Foreskin fibroblast (primary cell): ENCODE measurements at places on chromosomes 2 and 18.

- DNase-seq: no peak
Observed at GRCh38 chr2:176976736-176977685, 235.6 kb upstream of the HNRNPA3 start.

- DNase-seq: no peak
Observed at GRCh38 chr2:88831071-88831791, 139.8 kb downstream of the RPIA start.

DNA sequence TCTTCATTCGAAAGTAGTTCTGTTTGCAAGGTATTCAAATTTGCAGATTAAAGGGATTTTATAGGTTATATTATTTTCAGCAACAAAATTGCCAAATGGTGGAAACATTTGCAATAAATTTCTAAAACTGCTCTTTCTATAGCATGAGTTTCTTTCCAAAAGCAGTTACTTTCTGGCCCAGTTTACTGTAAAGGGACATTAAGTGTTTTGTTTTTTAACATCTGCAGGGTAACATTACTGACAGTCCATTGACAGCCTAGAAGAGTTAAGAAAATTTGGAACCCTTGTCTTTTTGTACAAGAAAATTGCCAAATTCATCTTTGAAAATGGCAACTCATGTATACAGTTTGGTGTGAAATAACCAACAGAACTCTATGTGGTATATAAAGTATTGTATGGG, 375.1 kb downstream of the SETBP1 start:
- no peak for DNase-seq

- DNase-seq: peak; percentile 30
Observed at GRCh38 chr2:152456262-152456661, 121.3 kb downstream of the FMNL2 start.

GRCh38 chr2:181318504-181319280, 138.5 kb upstream of the ITGA4 start:
- no peak for DNase-seq

GRCh38 chr2:11656671-11657101, 13.3 kb downstream of the NTSR2 start:
- DNase-seq: no peak

GRCh38 chr2:126515471-126515870, 140.5 kb upstream of the GYPC start:
- no peak for DNase-seq

DNA sequence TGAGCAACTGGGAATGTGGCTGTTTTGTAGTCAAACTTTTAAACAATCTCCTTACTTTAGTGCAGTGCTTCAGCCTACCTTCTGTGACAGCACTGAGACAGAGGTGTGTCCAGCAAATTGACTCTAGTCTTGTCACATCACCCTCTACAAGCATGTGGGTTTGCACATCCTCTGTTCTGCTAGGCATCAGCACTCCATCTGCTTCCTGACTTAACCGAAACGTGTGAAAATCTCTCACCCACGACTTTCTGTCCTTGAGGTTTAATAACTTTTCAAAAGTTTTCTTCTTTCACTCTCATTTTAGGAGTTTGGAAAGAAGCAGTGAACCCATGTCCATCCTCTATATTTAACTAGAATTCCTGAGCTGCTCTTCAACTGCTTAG, 42.6 kb downstream of the TTR start:
- no peak for DNase-seq

DNA sequence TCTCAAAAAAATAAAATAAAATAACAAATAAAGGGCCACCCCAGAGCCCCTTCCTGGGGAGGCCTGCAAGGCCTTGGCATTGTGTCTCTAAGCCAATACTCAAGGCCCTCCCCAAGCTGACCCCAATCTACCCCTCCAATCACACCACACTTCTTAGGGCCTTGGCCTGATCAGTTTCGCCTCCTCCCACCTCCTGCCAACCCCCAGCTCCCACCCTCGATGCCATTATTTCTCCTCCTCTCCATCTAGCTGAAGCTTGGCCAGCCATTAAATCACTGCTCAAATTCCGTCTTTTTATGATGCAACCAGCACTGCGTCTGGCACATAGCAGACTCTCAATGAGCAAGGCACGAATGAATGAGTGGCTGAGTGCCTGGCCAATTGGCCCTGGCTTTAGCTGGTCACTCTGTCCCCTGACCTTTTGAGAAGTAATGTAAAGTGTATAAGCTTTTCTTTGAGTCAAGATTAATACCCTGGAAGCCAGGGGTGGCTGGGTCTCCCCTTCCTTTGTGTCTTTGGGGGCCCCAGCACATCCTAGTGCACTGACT, 55.9 kb downstream of the SMAD7 start:
- no peak for DNase-seq

DNA sequence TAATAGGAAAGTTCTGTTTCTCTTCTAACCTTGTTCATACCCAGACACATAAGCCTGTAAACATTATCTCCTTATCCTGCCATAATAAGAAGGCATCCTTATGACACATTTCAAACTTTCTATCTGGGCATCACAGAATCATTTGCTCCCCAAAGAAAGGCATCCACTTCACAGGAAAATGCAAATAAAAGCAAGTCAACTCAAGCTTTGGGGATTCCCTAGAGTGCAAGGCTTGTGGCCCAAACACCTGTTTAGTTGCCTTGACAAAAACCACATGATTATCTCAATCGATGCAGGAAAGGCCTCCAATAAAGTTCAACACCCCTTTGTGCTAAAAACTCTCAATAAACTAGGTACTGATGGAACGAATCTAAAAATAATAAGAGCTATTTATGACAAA, 195.7 kb upstream of the GALNT5 start:
- no peak for DNase-seq

- DNase-seq: no peak
Observed at GRCh38 chr2:5539282-5540165, 152.7 kb upstream of the SOX11 start.

- no peak for DNase-seq
Observed at GRCh38 chr18:3060667-3061580, 48.0 kb upstream of the LPIN2 start.

DNA sequence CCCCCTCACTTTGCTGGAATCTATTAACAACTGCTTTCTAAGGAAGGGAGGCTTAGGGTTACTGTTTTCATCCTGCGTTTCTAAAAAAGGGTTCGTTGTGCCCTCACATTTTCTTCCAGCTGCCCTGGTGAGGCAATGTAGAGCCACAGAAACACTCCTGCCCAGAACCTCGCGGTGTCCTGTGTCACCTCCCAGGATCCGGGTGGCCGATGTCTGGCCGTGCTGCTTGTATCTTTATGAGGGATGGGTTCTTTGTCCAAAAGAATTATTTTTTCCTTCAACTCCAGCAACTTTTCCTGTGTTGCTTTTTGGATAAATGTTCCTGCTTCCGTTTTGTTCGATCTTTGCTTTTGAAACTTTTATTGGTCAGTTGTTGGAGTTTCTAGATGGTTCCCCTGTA, 291.8 kb upstream of the HS6ST1 start:
- DNase-seq: no peak

- DNase-seq: no peak
Observed at GRCh38 chr2:136327162-136327852, 209.4 kb upstream of the CXCR4 start.

DNA sequence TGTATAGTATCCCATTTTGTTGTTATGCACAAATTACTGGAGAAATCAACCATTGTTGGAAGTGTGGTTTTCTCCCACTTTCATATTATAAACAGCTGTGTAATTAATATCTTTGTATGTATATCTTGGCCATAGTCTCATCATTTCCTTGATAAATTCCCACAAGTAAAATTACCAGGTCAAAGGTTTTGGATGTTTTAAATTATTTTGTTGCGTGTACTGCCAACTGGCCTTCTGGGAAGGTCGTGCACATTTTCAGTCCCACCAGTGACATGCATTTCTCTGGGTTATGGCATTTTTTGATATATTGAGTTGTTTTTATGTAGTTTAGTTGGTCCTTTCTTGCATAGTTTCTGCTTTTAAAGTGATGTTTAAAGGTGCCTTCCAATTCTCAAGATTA, 41.5 kb downstream of the TSHZ1 start:
- no peak for DNase-seq

DNA sequence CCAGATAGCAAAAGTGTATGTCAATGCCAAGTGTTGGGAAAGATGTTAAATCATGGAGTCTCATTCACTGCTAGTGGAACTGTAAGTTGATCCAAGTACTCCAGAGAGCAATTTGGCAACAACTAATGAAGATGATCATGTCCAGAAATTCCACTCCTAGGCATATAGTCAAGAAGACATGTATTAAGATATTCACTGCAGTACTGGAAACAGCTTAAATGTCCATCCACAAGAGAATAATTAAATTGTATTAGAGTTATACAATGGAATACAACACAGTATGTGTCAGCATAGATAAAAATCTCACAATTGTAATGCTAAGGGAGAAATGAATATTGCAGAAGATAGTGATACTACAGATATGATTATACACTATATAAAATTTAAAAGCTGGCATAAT, 15.2 kb upstream of the LBH start:
- DNase-seq: peak; percentile 24

- peak; percentile 69 for DNase-seq
Observed at GRCh38 chr2:42102024-42102590, 54.3 kb downstream of the PKDCC start.

GRCh38 chr2:169693360-169693759, 845 bp downstream of the CFAP210 start:
- DNase-seq: no peak

DNA sequence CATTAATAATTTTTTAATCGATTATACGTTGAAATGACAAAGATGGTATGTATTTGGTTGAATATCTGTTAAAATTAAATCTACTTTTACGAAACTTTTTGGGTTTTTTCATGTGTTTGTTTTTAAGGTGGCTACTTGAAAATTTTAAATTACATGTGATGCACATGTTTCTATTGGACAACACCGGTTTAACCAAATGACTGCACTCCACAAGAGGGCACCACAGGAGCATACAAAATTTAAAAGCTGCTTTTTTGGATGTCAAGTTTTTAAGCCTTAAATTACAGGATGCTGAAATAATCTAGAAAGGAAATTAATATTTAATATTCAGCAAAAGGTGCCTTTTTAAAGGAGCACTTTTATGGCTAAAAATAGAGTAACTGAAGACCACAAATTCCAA, 98.7 kb downstream of the ACVR1 start:
- peak; percentile 80 for DNase-seq

DNA sequence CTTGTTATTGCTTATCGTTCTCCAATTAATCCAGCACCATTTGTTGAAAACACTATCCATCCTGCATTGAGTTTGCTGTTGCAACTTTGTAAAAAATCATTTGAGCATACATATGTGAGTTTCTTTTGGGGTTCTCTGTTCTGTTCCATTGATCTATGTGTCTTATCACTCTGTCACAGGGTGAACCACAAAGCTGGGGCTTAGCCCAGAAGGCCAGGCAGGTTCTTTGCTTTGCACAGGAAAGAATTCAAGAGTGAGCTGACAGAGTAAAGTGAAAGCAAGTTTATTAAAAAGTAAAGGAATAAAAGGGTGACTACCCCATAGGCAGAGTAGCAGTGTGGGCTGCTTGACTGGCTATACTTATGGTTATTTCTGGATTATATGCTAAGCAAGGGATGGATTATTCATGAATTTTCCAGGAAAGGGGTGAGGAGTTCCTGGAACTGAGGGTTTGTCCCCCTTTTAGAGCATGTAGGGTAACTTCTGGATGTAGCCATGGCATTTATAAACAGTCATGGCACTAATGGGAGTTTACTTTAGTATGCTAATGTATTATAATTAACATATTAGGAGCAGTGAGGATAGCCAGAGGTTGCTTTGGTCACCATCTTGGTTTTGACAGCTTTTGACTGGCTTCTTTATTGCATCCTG, 46.8 kb downstream of the RNF138 start:
- no peak for DNase-seq

GRCh38 chr2:122815120-122815519, 1059.7 kb downstream of the TSN start:
- no peak for DNase-seq

DNA sequence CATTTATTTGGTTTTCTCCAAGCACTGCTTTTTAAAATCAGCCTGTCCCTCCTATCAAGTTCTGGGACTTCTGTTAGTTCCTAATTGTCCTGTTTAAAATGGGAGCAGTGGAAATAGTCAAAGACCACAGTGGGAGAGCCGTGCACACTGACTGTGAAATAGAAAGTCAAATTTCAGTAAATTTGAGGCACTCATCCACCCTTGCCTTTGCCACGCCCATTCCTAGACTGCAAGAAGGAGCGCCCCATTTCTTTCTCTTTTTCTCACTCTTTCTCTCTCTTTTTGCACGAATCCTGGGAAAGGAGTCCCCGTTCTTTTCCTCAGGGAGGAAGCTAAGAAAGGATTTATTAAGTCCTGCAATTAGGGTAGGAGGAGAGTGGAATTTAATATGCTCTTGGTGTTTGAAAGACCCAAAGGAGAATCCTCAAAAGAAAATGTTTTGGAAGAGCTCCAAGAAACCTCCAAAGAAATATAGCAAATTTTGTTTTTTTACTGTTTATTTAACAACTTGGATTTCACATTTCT, 7.5 kb downstream of the COL6A3 start:
- no peak for DNase-seq

- DNase-seq: no peak
Observed at GRCh38 chr2:37263839-37264238, 32.4 kb downstream of the NDUFAF7 start.

DNA sequence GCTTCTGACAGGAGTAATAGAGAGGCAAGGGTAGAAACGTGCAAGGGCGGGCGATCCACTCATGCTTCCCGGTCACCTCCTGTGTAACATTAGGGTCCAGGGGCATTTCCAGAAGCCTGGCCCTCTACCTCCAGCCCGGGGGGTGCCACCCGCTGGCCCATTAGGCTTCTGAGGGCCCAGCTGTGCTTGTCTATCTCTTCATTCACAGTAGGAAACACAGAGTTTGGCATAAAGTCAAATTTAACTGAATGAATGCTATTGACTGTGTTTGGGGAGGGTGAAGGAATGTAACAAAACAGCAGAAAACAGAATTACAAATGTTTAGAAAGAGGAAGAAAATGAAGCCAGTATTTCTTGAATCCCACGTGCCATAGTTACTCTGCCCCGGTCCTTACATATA, 112.4 kb upstream of the SLC66A3 start:
- no peak for DNase-seq

GRCh38 chr2:27313882-27314645, 5.8 kb upstream of the UCN start:
- DNase-seq: no peak

GRCh38 chr18:49563701-49564517, 2.1 kb downstream of the LIPG start:
- DNase-seq: no peak

- DNase-seq: no peak
Observed at GRCh38 chr2:240585101-240585500, 1.4 kb upstream of the CAPN10 start.

DNA sequence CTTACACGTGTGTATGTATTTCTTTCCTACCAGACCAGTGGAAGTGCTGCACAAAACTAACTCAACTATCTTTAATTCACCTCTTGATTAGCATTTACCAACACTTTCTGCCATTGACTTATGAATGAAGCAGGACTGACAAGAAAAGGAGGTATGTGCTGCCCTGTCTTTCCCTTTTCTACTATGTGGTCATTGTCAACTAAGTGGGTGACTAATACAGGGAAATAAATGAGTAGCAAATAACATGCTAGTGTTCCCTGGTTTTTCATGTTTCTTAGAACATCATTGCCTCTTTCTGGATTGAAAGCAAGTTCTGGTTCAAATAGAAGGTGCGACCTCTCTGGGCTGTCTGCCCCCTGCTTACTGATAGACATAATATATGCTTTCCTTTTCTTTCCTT, 58.0 kb downstream of the LINC00305 start:
- no peak for DNase-seq

- DNase-seq: no peak
Observed at GRCh38 chr2:128594953-128595677, 276.4 kb upstream of the HS6ST1 start.

GRCh38 chr18:79587779-79588635, 91.6 kb upstream of the CTDP1 start:
- no peak for DNase-seq

GRCh38 chr2:167198009-167198408, 309.7 kb downstream of the XIRP2 start:
- DNase-seq: peak; percentile 40

GRCh38 chr2:144705328-144706245, 185.7 kb upstream of the ZEB2 start:
- DNase-seq: peak; percentile 55
